Endodermal cell (in vitro differentiated cells): ENCODE measurements at places on chromosomes 7 and 10. TPM values are rescaled to one million over a fixed set of nuclear protein-coding genes. Genes with fewer than 3 reads are reported as not detected.

GRCh38 chr10:1434912-1435692 lies 302.2 kb downstream of the ADARB2 start:
- peak; percentile 77 for DNase-seq

GRCh38 chr10:52621635-52622079 lies 150.9 kb downstream of the MBL2 start:
- DNase-seq, result no peak

- no peak for DNase-seq
These were observed 367.5 kb downstream of the CCSER2 start for GRCh38 chr10:84695902-84696301.

- DNase-seq, result peak; percentile 88
These were observed 151.6 kb downstream of the KIAA1217 start for GRCh38 chr10:24360282-24361127.

DNA sequence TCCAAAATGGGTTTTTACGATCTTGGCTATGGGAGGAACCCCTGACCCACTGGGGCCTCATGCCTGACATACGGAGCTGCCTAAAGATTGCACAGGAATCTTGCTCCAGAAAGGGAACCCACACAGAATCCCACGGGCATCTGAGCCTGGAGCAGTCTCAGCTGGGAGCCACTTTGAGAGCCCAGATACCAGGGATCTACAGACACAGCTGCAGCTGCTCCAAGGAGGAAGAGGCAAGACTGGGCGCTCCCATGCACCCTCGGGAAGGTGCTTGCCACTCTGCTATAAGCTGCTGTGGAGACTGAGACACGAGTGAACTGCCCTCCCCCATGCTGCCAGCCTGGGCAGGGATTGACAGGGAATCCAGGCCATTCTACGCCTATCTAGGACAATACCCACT lies 202.5 kb downstream of the REEP3 start:
- DNase-seq, result no peak

DNA sequence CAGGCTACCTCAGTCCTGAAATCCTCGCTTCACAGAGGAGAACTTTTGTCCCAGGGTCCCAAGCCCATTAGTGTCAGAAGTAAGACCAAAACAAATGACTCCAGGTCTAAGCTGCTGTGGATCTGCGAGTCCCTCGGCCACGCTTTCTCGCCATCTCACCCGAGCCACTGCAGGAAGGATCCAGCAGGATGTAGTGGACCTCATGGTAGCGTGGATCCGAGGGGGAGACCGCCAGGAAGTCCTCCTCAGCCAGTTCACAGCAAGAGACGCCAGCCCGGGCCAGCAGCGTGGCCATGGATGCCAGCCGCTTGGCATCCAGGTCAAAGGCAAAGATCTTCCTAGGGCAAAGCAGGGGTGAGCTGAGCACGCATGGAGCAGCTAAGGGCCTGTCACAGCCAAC lies 4.6 kb downstream of the NSUN5 start:
- no peak for DNase-seq

- no peak for DNase-seq
These were observed 17.3 kb downstream of the GRID2IP start for GRCh38 chr7:6533893-6534495.

The TSPAN12 gene
- total RNA-seq, result 47.6 to 56.0 TPM (median 50.3 TPM) in 3 replicates

- DNase-seq, result no peak
These were observed 1214.7 kb downstream of the SORCS3 start for GRCh38 chr10:105855791-105856190.

GRCh38 chr7:37027557-37028341 lies 303.5 kb upstream of the AOAH start:
- DNase-seq, result peak; percentile 43

DNA sequence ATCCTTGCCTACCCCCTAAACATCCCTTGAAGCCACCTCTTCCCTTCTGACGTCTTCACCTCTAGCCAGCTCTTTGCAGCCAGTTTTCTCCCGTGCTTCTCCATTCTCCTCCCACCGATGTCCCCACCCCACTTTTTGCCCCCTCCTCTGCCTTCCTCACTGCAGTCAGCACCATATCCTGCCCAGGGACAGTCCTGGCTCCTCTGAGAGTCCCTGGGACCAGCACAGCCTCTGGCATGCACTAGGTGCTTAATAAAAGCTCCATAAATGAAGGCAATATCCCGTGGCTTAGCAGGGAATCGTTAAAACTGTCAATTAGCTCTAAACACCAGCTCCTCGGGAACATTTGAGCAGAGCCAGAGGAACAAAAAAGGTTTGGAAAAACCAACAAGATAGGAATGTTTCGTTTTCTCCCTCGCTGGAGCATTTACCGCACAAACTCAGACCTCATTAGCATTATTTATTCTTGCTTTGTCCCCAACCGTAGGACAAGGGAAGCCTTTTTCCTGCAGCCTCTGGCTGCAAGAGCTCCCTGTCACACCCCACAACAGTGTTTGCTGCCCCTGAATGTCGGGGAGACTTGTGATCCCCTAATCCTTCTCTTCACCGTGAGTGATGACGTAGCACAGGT lies 16.1 kb downstream of the MYL10 start:
- peak; percentile 71 for DNase-seq

DNA sequence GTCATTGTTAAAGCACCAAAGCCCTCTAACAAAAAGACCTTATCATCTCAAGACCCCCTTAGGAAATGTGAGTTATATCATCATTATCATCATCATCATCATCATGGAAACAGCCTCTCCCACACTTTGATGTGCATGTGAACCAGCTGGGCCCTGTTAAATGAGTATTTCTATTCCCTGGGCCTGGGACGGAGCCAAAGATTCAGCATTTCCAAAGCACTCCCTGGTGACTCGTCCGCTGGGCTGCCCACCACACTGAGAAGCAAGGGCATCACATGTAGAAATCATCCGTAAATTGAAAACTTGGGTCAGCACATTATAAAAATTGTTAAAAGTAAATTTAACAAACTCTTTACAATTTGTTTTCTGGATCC lies 88.6 kb downstream of the PTPRN2 start:
- no peak for DNase-seq

GRCh38 chr7:157462840-157463239 lies 126.0 kb downstream of the DNAJB6 start:
- no peak for DNase-seq

The DENND2A gene
- total RNA-seq, result 25.8 to 50.6 TPM (median 40.6 TPM) in 3 replicates
